ENCODE measurements at places on chromosomes 12 and 14. TPM values are rescaled to one million over a fixed set of nuclear protein-coding genes. Genes with fewer than 3 reads are reported as not detected.

STYK1 gene
- not detected for total RNA-seq

PRPH gene
- 0.57 TPM for total RNA-seq

SLC10A1 gene
- not detected for total RNA-seq

DNA sequence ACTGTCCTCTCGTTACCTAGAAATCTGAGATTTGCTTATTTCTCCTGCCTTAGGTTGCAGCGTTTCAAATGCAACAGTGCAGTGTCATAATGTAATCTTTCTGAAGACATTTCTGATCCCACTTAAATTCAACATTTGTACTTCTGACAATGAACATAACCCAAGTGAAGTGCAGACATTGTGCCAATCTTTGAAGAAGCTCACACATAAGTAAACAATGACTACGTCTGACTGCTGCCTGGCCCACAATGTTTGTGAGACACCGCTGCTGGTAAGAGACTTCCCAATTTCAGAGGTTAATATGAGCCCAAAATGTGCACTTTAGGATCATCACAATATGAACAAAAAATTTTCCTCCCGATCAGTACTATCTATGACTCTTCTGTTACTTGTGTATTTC lies 84.6 kb upstream of the BCL2L14 start:
- no peak for DNase-seq

TAS2R19 gene
- 0.49 TPM for total RNA-seq

RNF10 gene
- 294 TPM for total RNA-seq

GRCh38 chr12:84375449-84376170 lies 537.0 kb downstream of the SLC6A15 start:
- DNase-seq: no peak

DNA sequence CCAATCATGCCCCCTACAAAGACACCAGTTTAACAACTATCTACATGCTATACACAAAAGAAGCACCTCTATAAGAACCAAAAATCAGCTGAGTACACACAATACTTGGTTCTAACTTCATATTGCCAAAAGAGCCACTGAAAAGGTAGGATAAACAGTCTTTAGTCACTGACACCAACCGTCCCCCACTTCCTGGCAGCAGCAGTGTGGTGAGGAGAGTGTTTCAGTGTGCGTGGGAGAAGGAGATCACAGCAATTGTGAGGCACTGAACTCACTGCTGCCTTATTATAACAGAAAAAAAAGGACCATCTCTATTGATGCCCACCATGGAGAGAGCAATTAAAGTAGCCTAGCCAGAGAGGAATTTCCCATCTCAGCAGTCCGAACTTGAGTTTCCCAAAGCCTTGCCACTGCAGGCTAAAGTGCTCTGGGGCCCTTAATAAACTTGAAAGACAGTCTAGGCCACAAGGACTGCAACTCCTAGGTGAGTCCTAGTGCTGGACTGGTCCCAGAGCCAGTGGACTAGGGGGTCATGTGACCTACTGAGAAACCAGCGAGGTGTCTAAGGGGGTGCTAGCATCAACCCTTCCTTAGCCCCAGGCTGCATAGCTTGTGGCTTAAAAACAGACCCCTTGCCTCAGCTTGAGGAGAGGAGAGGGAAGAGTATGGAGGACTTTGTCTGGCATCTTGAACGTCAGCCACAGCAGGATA lies 37.1 kb upstream of the LMNTD1 start:
- no peak for DNase-seq

GRCh38 chr12:91178781-91179180 lies 3.8 kb downstream of the DCN start:
- DNase-seq: no peak

PRH2 gene
- total RNA-seq: not detected

SPTB gene
- total RNA-seq: 79.4 TPM

C12orf50 gene
- 0.05 TPM for total RNA-seq

GRCh38 chr14:65462411-65462810 lies 49.9 kb downstream of the FUT8 start:
- DNase-seq: no peak

MYF5 gene
- not detected for total RNA-seq

DNA sequence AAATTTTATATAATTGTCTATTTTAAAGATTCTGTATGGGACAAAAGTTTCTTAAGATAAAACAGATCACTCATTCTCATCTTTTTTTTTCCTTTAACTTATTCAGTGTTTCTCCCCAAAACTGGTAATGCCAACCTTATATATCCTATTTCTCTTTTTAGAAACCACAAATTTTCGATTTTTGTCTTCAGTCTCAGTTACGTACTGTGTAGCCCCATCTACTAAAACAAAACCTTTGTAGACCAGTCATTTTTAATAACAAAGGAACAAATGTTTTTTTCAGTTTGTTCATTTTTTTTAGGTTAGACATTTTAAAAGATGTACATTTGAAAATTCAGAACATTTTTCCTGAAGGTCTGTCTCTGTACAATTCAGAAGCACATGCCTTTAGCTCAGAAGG lies 18.2 kb downstream of the PNMA1 start:
- no peak for DNase-seq

- DNase-seq: no peak
Observed at GRCh38 chr12:98227162-98227561, 288.2 kb upstream of the TMPO start.

DNA sequence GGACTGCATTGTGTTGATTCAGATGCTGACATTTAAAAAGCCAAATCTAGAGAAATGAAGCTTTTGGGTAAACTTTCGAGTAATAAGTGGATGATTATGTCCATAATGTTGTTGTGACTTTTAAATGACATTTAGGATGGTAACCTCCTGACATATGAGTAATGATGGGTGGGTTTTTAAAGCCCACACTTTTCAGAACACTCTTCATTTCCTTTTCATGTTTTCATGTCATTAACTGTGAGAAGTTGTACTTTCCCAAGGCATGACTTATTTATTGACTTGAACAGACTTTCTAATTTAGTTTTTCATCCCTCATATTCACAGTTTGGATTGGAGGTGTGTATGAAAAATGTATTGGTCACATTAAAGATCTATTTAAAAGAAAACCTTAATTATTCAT lies 35.5 kb downstream of the RGS6 start:
- no peak for DNase-seq

SIRT4 gene
- 9.0 TPM for total RNA-seq

DNA sequence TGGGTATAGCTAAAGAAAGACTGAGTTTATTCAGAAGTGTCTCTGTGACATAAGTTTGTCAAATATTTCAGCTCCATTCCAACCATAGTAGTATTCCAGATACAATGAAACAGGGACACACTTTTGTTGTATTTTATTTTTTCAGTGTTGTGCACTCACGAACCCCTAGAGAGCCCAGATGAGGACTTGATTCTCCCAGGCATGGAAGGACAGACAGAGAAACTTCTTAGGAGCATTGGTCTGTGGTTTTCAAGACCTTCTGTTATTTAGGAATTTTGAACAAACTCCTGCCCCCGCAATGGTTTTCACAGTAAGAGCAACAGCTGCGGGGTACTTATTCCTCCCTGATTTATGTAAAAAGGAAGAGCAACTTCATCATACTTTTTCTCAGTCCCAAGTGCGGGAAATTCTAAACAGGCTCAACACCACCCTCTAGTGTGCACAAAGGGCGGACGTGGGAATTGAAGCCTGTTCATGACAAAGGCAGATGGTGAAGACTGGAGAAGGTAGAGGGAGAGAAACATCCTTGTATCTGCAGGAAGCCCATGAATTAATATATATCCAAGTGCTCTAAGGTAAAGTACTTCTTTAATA lies 147.6 kb downstream of the PAH start:
- no peak for DNase-seq

- no peak for DNase-seq
Observed at GRCh38 chr12:84877340-84877739, 35.3 kb downstream of the SLC6A15 start.

DNA sequence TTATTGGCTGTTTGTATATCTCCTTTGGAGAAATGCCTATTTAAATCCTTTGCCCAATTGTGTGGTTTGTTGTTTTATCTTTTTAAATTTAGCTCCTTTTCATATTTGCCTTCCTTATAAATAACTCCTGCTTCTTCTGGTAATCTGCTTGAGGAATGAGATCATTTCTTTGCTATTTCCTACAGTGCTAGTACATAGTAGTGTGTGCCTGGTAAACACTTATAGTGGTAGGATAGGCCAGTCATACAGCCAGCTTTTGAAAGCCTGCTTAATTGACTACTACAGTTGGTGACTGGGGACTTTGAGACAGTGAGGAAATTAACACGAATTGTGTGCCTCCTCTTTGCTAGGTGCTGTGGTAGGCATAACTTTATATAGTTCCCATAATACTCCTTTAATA lies 68.7 kb downstream of the BORCS5 start:
- DNase-seq: no peak

- DNase-seq: no peak
Observed at GRCh38 chr14:96016501-96017160, 22.5 kb upstream of the C14orf132 start.

GRCh38 chr12:4387607-4388006 lies 8.1 kb upstream of the FGF23 start:
- no peak for DNase-seq

DNA sequence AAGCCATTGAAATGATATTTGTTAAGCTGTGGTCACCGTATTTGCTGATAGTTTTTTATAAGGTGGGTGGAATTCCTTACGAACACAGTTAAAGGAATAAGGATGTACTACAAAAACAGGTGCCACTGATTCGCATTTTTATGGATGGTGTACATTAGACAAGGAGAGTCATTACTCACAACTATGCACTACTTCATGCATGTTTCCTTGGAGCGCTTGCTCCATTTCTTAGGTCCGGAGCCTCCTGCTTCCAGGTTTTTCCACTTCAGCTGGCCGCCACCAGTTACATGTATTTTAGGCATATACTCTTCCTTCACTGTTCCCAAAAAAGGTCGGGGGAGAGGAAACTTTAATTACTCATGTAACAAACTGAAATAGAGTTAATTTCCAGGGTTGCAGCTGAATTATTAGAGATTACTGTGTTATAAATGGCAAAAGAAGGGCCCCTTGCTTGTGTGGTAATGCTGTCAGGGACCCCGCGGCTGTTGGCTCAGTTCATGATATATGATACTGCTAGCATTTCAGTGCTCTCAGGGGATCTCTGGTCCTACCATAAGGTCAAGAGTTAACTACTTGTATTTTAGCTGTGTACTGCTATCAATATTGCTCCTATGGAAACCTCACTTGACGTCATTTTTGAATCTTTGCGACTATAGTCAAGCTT lies 454.7 kb downstream of the NPAS3 start:
- DNase-seq: no peak

TPH2 gene
- not detected for total RNA-seq

PTPN11 gene
- total RNA-seq: 114 TPM

MCRS1 gene
- total RNA-seq: 88.9 TPM

DNA sequence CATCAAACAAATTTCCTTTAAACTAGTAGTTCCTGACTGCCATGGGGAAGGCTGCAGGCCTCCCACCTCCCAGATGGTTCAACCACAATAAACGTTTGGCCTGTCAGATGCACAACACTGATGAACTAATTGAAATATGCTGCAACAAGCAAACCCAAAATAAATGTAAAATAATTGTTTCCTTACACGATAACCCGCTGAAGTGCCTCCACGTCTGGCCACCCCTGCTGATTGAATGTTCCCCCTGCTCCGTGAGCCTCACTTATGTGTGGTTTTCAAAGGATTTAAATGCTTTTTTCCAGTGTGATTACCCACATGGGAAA lies 8.4 kb downstream of the PITPNM2 start:
- DNase-seq: no peak

GRCh38 chr12:128829861-128830504 lies 6.2 kb upstream of the SLC15A4 start:
- no peak for DNase-seq

DNA sequence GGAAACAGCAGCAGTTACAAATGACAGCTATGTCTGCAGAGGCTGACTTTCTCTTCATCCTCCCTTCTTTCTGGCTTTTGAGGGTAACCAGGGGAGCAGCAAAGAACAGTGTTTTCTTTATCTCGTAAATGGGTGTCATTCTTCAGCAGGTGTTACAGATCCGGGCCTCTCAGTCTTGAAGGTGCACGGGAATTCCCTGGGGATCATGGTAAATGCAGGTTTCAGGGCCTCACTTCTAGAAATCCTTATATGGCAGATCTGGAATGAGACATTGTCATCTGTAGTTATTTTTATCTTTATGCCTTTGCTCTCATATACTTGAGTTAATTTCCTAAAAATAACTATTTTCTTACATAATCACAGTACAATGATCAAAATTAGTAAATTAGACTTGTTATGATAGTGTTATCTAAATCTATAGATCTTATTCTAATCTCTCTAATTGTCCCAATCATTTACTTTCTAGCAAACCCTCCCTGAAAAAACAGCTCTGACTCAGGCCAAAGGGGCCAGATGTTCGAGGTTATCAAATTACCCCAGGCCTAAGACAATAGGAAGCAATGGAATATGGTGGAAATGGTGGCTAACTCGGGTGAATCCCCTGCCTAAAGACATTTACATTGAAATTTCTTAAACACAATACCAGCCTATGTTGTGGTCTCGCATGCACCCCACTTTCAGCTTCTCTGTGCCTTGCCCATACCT lies 145.0 kb downstream of the CAND1 start:
- no peak for DNase-seq

RNASE7 gene
- total RNA-seq: not detected

DNA sequence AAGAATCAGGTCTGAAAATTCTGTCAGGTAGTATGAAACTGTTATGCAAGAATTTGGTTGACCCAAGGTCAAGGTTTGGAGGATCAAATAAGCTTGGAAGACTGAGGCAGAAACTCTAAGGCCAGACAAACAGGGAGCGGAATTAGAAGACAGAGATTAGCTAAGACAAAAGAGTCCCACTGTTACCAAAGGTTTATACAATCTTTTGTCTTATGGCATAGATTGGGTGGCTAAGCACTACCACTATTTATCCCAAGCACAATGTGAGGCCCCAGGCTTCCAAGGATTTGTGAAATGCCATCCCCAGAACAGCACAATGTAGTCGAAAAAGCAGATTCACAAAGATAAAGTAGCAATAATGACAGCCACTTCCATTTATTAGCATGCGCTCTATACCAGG lies 311.2 kb downstream of the SEC23A start:
- no peak for DNase-seq

DNA sequence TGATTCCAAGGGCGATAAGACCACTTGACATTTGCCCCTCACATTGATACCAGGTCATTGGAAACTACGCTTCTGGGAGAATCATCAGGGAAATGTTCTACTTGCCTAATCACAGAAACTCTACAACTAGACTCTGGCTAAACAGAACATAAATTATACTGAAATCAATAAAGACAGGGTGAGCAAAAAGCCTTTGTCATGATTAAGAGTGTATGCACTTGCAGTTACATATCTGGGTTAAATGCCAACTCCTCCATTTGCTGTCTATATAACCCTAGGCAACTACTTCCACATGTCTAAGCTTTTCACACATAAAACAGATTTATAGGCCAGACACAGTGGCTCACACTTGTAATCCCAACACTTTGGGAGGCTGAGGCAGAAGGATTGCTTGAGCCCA lies 125.7 kb downstream of the PHLDA1 start:
- no peak for DNase-seq

DNA sequence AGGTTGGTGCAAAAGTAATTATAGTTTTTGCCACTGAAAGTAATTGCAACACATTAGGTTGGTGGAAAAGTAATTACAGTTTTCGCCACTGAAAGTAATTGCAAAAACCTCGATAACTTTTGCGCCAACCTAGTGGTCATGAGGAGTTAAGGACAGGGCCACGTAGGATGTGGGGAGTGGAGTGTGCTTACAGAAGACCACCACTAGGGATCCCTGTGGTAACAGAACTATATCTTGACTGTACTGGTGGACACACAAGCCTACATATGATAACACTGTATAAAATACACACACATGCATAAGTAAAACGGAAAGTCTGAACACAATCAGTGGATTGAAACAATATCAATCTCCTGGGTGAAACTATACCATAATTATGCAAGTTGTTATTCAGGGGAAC lies 187.4 kb upstream of the ABCD2 start:
- no peak for DNase-seq

SPTSSA gene
- 18.8 TPM for total RNA-seq

All from Right ventricle myocardium inferior (tissue), 1 donor.